ENCODE measurements at places on chromosomes 5 and 9.

GRCh38 chr5:151295791-151296477 is 7.6 kb downstream of the SLC36A3 start:
- DNase-seq, result no peak

DNA sequence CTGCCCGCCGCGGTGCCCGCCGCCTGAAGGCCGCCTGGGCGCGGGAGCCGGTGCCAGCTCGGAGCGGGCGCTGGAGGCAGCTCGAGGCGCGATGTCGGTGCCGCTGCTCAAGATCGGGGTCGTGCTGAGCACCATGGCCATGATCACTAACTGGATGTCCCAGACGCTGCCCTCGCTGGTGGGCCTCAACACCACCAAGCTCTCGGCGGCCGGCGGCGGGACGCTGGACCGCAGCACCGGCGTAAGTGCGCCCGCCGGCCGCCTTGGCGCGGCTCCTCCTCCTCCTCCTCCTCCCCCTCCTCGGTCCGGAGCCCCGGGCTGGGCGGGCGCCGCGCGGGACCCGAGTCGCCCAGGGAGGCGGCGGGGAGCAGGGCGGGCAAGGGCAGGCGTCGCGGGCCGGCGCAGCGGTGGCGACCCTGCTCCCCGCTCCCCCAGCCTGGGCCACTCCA is 455 bp downstream of the OLFM1 start:
- no peak for DNase-seq

DNA sequence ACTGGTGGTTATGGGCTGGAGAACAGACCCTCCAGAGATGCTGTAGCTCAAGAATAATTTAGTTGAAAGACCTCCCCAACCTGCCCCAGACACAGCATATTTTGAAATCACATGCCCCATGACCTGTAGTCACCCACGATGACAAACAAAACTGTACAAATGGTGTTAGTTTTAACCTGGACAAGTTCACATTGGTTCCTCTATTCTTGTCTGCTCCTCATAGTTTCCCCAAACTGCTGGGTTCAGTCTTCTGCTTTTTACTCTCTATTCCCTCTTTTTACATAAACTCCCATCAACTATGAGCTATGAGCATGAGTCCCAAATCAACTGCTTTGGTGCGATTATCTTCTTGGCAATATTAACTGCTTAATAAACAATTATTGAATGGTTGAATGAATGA is 365.3 kb upstream of the CLINT1 start:
- DNase-seq, result no peak

DNA sequence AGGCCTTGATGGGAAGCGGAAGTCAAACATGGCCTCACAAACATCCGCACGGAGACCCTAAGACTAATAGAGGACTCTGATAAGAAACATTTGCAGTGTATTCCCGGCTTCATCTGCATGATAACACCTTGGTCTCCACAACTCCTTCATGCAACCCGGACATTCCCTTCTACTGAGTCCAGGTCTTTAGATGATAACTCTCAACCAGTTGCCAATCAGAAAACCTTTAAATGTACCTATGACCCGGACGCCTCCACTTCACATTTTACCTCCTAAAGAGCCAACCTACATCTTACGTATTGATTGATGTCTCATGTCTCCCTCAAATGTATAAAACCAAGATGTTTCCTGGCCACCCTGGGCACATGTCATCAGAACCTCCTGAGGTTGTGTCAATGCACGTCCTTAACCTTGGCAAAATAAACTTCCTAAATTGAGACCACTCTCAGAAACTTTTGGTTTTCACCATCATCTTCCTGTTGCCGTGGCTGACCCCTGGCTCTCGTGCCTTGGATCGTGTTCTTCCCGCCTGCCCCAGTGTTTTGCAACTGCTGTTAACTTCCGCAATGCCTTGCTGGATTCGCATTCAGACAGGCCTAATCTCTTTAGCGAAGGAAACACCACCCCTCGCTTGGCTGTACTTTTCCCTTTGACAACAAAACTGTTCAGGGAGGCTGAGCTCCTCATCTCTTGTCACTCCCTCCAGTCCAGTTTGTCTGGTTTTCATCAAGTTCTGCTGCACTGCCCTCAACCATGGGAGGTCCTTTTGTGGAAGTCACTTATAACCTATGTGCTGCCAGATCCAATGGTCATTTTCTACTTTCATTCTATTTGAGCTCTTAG is 1.1 kb upstream of the DAP start:
- DNase-seq, result no peak

DNA sequence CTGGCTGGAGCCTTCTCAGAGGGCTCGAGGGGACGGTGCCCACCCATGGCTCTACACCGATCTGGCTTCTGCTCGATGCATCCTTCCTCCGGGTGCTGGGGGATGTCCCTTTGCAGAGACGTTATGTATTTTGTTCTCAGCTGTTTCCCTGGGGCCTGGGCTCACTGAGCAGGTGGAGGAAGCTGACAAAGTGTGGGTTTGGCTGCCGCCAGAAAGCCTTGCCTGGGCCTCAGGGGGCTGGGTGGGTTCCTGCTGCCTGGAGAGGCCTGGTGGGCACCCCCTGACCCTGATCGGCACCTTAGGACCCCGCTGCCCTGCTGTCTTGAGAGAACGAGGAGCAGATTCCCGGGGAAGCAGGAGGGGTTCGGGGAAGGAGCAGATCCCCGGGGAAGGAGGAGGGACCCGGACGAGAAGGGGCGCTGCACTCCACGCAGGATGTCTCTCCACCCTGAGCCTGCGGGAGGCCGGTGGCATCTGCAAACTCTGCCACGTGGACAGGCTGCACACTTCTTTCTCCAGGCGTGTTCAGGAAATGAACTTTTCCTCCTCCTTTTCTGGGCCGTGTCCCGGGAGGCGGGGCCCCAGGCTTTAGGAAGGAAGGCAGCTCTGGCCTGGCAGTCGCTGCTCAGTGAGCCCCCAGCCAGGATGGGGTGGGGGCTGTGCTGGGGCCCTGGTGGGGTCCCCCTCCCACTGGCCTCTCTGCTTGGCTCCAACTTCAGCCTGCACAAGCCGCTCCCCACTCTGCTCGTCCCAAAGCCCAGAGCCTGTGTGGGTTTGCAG is 148.9 kb downstream of the RXRA start:
- no peak for DNase-seq

GRCh38 chr5:19532936-19533335 is 455.1 kb downstream of the CDH18 start:
- DNase-seq, result no peak

GRCh38 chr5:55037046-55037771 is 13.2 kb downstream of the GZMK start:
- DNase-seq, result peak; percentile 96

DNA sequence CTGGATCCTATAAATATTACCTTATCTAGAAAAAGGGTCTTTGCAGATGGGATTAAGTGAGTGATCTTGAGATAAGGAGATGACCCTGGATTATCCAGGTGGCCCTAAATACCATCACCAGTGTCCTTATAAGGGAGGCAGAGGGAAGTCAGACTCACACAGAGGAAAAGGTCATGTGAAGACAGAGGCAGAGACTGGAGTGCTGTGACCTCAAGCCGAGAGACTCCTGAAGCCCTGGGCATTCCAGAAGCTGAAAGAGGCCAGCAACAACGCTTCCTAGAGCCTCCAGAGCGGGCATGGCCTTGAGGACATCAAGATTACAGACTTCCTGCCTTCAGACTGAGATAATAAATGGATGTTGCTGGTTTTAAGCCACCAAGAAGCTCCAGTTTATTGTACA is 118.8 kb downstream of the ATPSCKMT start:
- DNase-seq, result no peak

GRCh38 chr5:143142596-143143435 is 260.7 kb downstream of the NR3C1 start:
- no peak for DNase-seq

DNA sequence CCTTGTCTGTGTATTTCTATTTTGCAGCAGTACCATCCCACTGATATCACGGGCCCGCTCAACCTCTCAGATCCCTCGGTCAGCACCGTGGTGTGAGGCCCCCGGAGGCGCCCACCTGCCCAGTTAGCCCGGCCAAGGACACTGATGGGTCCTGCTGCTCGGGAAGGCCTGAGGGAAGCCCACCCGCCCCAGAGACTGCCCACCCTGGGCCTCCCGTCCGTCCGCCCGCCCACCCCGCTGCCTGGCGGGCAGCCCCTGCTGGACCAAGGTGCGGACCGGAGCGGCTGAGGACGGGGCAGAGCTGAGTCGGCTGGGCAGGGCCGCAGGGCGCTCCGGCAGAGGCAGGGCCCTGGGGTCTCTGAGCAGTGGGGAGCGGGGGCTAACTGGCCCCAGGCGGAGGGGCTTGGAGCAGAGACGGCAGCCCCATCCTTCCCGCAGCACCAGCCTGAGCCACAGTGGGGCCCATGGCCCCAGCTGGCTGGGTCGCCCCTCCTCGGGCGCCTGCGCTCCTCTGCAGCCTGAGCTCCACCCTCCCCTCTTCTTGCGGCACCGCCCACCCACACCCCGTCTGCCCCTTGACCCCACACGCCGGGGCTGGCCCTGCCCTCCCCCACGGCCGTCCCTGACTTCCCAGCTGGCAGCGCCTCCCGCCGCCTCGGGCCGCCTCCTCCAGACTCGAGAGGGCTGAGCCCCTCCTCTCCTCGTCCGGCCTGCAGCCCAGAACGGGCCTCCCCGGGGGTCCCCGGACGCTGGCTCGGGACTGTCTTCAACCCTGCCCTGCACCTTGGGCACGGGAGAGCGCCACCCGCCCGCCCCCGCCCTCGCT is 1.9 kb downstream of the LRRC26 start:
- DNase-seq, result no peak

DNA sequence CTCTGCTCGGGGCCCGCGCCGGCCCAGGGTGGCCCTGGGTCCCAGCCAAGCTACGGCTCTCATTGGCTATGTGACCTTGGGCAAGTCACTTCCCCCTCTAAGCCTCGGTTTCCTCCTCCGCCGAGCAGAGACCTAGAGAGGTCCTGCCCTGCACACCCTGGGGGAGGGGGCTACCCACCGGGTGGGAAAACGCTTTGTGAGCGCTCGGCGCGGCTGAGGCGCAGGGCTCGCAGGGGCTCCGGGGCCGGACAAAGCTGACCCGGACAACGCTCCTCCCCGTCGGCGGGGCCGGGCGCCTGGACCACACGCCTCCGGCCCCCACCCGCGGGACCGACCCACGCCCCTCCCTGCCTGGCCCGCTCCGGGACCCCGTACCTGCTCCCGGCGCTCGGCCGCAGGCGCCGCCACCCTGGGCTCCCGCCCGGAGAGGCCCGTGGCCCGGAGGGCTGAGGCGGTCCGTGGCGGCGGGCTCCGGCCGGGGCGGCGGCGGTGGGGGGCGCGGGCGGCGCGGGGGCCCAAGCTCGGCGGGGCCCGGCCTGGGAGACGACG is 85.7 kb upstream of the MELK start:
- peak; percentile 79 for DNase-seq

DNA sequence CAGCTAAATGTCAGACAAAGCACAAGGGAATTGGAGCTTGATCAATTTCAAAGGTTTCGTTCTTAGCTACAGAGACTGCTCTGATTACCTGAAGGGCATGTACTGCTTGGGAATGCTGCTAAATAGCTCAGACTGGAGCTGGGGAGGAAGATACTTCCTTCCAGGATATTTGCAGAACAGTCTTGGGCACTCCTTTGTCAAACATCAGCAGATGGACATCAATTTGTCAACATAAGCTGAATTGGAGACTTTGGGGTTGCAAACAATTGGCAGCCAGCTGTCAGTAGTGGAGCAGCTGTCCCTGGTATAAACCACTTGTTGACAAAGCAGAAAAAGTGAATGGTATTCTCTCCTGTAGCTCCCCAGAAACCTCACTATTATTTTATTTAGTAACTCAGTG is 182.0 kb downstream of the CCDC192 start:
- no peak for DNase-seq

GRCh38 chr5:163261647-163262269 is 175.6 kb upstream of the CCNG1 start:
- no peak for DNase-seq

GRCh38 chr5:121630402-121630801 is 221.3 kb upstream of the FTMT start:
- DNase-seq, result no peak

DNA sequence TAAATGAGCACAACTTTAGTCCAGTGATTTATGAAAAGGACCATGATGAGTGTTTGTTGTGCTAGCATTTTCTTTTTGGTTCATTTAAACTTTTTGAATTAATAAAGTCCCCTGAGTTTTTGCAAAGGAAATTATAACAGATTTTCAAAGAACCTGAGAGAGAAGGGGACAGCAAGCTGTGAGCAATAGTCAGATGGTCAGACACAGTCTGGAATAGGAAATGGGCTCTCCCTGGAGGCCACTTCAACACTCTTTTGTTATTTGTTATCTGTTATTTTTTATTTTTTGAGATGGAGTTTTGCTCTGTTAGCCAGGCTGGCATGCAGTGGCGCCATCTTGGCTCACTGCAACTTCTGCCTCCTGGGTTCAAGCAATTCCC is 171.1 kb downstream of the ARHGEF28 start:
- no peak for DNase-seq

- DNase-seq, result no peak
Measured at GRCh38 chr9:130786526-130786925, 48.5 kb upstream of the ABL1 start.

DNA sequence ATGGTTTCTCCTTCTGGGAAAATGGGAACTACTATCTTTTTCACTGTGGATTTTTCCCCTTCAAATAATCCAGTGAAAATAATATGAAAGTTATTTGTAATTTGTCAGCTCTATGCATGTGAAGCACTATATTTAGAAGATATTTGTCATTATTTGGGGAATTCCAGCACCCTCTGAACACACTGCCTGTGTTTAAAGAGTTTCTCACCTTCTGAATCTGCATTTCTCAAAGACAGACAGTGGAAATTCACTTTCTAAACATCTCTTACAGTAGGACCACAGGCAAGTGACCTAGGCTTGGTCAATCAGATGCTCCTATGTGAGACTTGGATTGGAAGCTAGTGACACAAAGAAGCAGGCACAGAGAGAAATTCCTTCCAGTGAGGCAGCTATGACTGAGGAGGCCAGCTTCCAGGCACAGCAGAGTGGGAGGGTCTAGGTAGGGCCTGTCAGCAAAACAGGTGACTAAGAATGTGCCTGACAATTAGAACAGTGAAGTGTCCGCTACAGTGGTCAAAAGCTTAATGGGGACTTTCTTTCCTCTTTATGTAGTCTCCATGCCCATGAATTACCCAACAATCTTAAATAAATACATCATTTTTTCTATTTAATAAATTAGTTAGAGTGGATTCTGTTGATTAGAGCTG is 167.2 kb downstream of the HMHB1 start:
- DNase-seq, result no peak

DNA sequence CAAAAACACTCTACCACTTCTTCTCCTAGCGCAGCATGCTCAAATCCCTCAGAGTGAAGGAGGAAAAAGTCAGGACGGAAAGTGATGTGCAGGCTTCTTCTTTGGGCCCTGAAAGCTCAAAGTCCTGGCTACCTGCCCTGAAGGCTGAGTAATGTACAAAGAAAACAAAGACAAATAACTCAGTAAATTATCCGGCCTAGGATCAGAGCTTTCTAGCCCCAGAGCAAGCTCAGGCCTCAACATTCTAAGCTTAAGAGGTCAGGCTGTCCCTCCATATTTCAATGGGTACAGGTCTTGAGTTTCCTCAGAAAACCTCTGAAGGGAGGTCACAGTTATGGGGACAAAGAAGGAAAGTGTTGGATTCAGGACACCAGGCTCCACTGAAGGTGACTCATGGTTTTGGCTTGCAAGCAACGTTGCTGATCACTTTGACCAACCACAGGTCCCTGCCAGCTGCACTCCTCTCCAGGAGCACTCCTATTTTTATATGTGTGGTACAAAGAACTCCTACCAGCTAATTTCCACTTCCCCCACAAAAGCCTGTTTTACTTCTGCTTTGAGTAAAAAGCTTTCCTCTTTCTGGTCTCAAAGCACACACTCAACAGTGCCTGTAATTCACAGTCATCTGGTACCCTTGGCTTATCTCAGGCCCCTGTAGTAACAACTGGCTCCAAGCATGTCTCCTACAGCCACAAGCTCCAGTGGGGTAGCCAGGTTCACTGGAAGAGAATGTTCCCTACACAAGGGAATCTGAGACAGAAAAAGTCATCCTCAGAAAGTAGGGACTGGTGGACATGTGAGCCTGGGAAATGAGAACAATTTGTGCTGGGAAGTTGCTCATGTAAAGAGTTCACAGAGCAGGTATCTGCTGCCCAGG is 115.7 kb downstream of the UGCG start:
- peak; percentile 86 for DNase-seq
